GM23248 (cell line): ENCODE measurements at places on chromosomes 1 and 21. TPM values are rescaled to one million over a fixed set of nuclear protein-coding genes. Genes with fewer than 3 reads are reported as not detected.

The SLAMF1 gene
- polyA plus RNA-seq: not detected in 2 replicates

The TMPRSS3 gene
- not detected in 2 replicates for polyA plus RNA-seq

The PSRC1 gene
- polyA plus RNA-seq: 11.6 and 15.3 TPM in 2 replicates

The GABRD gene
- not detected in 2 replicates for polyA plus RNA-seq

The CFAP45 gene
- 0.34 and 0.51 TPM in 2 replicates for polyA plus RNA-seq

The CLCA4 gene
- not detected in 2 replicates for polyA plus RNA-seq

The DNAJC11 gene
- 40.6 and 46.9 TPM in 2 replicates for polyA plus RNA-seq

The CDC42BPA gene
- polyA plus RNA-seq: 23.9 and 28.6 TPM in 2 replicates

The CFHR1 gene
- polyA plus RNA-seq: 0.47 and 0.74 TPM in 2 replicates

The RPTN gene
- polyA plus RNA-seq: 0.05 TPM in 1 of 2 replicates, not detected in the other

The PRRX1 gene
- 38.8 and 40.1 TPM in 2 replicates for polyA plus RNA-seq

The GSTM5 gene
- polyA plus RNA-seq: 2.5 and 3.8 TPM in 2 replicates

The MCOLN2 gene
- polyA plus RNA-seq: 0.25 and 0.31 TPM in 2 replicates

DNA sequence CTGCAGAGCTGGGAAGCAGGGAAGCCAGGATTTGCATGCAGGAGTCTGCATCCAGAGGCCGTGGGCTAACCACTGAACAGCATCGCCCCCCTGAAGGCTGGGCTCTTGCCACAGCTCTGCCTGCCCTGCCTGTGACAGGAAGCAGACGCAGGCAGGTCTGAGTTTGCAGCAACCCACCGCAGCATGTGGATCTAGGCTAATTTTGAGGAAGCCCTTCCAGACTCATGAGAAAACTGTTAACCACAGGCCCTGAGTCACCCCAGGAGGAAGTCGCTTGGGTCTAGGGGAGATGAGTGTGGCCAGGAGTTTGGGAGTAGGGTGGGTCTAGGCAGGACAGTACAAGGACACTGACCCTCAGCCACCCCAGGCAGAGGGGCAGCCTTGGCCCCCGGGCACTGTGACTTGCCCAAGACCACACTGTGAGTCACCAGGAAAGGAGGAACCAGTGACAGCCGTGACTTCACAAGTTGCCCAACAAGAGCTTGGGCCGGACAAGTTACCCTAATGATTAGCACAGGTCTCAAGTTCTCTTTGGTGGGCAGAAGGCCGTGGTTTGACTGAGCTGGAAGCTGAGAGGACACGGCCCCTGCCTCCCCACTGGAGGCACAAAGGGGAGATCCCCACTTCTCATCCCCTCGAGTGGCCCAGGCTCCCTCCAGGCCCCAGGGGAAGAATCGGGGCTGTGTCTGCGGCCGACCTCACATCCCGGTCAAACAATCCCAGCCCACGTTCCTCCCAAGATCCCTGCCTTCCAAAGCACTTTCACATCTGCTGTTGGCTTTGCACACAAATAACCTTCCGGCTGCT lies 826 bp downstream of the LAPTM5 start:
- DNase-seq: peak; percentile 92

GRCh38 chr1:147651466-147651865 lies 18.9 kb downstream of the ACP6 start:
- DNase-seq: no peak

GRCh38 chr1:1959840-1960479 lies 40.9 kb upstream of the TMEM52 start:
- peak; percentile 77 for DNase-seq

GRCh38 chr21:34192646-34193285 lies 119.4 kb downstream of the MRPS6 start:
- DNase-seq: no peak

DNA sequence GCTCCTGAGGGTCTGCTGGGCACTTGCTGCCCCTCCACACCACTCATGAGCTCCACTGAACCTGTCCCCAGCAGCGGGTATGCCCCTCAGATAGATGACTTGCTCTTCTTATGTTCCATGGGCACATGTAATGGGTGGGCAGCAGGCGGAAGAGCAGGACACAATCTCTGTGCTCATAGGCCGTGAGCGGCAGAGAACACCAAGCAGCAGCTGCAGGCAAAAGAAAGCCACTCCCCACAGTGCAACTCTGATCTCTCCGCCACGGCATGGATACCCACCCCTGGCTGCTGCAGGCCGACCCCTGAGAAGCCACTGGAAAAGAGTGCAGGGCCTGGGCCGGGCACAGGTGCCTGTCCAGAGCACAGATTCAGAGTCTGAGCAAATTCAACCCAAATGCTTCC lies 135.2 kb upstream of the RUNX3 start:
- no peak for DNase-seq

DNA sequence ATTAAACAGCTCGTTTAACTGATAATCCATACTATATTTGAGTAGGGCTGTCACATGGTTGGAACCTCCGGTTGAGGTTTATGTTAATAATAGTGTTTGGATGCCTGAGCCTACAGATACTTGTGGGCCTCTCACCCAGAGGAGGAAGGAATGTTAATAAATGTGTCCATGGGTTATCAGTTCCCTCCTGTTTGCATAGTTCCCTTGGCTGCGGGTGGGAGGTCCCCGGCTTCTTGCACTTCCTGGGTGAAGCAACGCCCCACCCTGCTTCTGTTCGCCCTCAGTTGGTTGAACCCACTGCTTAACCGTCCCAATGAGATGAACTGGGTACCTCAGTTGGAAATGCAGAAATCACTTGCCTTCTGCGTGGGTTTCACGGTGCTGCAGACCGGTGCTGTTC lies 23.6 kb upstream of the GBP1 start:
- no peak for DNase-seq

DNA sequence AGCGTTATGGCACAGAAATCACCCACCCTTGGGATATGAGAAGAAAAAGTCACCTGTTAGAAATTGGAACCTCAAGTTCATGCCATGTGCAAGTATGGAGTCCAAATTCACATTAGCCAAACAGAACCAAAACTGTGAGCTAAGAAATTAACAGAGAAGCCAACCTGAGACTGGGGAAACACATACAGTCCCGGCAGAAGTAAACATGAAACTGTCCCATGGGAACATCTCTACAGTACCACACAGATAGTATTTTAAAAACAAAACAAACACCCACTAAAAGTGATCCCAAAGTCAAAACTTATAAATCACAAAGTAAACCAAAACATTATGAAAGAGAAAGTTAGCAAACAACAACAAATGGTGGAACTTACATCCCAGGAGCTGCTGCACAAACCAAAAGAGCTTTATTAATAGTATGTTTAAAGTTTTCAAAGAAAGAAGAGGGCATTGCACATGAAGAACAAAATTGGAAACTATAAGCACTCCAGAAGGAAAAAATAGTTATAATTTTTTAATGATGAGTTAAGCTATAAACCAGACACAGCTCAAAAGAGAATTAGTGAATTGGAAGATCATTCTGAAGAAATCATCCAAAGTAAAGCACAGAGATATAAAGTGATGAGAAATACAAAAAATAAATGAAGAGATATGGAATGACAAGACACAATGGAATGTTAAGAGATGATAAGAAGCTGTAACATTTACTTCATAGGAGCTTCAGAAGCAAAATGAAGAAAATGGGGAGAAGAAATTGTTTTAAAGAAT lies 83.5 kb upstream of the COA6 start:
- DNase-seq: no peak

- no peak for DNase-seq
Measured at GRCh38 chr1:33168556-33169289, 13.1 kb downstream of the TRIM62 start.

GRCh38 chr1:239816081-239816782 lies 275.5 kb upstream of the FMN2 start:
- peak; percentile 62 for DNase-seq

- DNase-seq: no peak
Measured at GRCh38 chr1:204792354-204792692, 78.3 kb upstream of the NFASC start.

- DNase-seq: peak; percentile 96
Measured at GRCh38 chr1:115302390-115302961, 35.6 kb downstream of the NGF start.

DNA sequence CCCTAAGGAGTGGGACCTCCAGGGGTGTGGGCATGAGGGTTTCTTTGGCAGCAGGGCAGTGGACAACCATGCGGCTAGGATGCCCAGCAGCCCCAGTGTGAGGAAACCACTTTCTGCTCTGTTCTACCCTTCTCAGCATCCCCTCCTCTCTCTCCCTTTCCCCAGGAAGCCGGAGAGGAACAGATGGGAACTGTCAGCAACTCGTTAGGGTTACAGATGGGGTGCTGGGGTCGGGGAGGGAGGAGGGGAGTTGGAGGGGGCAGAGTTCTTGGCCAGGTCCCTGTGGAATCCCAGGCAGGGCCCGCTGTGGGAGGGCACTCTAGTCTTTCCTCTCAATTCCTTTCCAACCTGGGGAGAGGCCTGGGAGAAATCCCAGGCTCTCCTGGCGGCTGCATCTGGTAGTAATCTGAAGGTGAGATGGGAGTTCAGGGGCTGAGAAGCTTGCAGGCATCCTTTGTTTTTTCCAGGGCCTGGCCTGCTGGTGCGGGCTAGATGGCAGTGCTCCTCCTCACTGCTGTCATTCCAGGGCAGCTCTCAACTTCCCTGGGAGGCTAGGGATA lies 93.9 kb upstream of the CSF3R start:
- no peak for DNase-seq

GRCh38 chr1:163561580-163562295 lies 240.0 kb downstream of the NUF2 start:
- DNase-seq: peak; percentile 45

DNA sequence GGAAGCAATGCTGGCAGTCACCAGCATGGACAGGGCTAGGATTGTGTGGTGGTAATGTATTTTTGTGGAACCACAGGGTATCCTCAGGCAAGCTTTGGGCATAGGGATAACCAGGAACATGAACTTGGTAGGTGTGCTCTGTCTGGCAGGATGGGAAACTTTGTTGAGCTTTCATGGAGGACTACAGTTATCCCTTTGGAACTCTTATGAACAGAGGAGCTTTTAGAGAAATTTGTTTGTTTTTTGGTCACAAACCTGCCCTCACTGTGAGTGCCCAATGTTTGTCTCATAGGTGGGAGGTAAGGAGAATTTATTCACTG lies 54.4 kb downstream of the MACF1 start:
- DNase-seq: no peak

DNA sequence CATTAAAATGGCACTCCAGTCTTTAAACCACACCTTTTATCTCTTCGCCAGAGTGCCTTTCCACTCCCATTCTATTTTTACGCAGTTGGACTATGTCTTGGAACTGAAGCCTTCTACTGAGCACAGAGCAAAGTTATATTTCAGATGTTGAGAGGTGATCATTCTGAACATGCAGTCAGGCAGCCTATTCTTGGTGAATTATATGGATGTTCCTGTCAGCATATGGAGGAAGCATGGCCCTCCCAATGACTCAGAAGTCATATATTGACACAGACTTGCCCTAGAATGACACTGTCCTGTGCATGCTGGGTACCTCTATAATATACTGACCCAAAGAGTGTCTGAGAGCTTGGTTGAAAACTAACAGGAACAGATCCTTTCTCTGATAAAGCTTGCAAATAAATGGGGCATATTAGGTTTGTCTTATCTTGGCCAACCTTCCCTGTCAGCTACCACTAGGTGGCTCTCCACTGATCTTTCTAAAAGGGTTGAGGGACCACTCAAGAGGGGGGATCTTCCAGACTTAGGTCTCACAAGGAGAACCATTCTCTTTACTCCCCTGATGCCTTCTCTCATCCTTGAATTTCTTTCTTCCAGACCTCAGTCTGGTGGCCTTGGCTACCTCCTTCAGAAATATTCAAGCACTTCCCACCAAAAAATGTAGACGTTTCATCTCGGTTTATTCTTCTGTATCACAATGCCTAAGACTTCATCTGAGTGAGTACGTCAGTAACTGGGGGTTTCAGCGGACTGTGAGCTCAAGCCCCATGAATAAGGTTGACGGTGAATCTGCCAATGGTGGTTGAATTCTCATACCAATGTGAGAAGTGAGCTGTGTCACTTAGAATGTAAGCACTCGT lies 11.8 kb upstream of the ALG14 start:
- DNase-seq: peak; percentile 38

DNA sequence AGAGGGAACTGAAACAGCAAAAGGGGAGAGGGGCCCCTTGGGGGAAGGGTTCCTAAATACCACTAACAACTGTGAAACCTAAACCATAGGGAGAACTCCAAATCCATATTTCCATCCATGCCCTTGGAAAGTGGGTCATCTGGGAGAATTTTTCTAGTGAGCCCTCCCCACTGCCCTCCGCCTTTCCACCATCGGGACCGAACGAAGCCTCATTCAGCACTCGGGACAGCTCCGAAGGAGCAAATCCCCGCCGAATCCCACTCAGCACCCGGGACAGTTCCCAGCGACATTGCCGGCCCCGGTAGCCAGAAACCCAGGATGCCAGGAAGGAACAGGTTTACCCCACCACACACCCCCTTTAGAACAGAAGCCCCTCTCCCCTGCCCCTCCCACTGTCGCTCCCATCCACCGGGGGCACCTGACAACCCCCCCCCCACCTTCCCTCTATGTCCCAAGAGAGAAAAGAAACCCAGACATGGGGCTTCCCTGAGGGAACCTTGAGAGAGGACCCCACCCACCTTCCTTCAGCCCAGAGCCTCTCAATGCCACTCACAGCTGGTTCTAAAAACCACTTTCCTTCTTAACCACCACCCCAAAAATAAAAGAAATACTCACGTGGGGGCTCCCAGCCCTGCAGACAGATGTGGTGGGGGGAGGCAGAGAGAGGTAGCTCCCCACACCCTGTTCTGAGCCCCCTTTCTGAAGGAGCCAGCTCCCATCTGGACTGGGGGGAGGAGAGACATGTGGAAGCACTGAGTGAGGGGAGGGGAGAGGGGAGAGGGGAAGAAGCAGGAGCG lies 4.5 kb downstream of the DLGAP3 start:
- peak; percentile 83 for DNase-seq

- DNase-seq: no peak
Measured at GRCh38 chr1:116481934-116482333, 88.9 kb downstream of the CD58 start.

DNA sequence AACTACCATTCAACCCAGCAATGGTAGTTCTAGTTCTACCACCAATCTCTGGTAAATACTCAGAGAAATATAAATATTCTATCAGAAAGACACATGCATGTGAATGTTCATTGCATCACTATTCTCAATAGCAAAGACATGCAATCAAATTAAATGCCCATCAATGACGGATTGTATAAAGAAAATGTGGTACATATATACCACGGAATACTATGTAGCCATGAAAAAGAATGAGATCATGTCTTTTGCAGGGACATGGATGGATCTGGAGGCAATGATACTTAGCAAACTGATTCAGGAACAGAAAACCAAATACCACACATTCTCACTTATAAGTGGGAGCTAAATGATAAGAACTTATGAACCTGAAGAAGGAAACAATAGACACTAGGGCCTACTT lies 37.5 kb upstream of the C1orf87 start:
- no peak for DNase-seq

DNA sequence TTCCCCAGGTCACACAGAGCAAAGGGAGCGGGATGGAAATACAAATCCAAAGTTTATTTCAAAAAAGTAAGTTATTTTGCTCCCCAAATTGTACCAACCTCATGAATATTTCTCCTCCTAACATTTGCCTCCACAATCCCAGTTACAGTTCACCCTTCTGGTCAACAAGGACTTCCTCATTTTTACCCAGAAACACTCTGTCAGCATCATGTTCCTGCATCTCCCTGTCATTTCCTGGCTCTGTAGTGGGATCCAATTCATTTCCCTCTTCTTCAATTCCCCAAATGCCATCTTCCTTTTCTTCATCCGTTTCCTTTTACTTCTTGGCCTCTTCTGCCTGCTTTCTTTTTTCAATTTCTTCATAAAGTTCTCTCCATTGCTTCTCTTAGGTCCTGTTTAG lies 32.0 kb upstream of the EPS15 start:
- DNase-seq: no peak
